DMS153 (cell line): ENCODE measurements at places on chromosomes 12 and 14.

GRCh38 chr12:57632073-57632957 is 686 bp downstream of the B4GALNT1 start:
- no peak for DNase-seq

DNA sequence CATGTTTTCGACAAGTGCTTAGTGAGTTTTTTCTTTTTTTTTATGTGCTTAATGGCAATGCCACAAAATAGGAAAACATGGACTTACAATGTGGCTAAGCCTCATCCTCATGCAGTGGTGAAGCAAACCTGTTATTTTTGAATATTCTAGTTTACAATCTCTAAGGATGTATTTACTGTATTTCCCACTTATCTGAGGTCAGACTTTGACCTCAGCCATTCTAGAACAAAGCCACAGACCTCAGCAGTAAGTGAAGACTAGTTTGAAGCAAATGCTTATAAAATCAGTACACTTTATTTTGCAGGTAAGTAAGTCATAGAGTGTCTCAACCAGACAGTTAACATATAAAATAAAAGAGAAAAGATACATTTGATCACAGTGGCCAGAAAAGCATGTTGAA is 130.1 kb downstream of the CCDC91 start:
- DNase-seq = no peak

DNA sequence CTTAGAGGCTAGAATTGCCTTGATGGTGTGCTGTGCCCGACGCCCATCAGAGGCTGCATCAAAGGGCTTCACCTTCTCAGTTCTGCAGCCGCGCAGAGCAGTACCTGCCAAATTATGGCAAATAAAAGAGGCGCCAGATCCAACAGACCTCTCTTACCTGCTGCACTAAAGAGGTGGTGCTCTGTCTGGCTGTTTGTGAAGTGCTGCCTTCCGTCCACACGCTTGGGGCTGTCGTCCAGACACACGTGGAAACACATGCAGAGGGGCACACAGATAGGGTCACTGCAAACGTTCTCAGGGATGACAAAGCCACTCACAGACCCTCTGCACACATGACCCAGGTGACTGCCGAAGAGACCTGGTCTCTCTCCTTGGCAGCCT is 617.5 kb downstream of the VRK1 start:
- DNase-seq = no peak

GRCh38 chr12:4153343-4153892 is 120.1 kb upstream of the CCND2 start:
- DNase-seq = no peak

- no peak for DNase-seq
Observed at GRCh38 chr14:72454388-72455160, 439.3 kb downstream of the DPF3 start.

DNA sequence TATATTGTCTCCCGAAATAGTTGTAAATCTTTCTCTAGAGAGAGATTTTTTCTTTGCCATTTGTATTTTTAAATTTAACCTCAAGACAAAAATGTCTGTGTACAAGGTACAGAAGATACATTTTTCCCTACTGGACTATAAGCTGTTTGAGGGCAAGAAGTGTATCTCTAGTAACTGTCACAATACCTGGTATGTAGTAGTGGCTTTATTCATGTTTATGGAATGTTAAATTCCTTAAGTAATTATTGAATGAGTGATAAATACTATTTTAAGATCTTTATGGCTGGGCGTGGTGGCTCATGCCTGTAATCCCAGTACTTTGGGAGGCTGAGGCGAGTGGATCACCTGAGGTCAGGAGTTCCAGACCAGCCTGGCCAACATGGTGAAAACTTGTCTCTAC is 24.4 kb upstream of the CDK17 start:
- no peak for DNase-seq

DNA sequence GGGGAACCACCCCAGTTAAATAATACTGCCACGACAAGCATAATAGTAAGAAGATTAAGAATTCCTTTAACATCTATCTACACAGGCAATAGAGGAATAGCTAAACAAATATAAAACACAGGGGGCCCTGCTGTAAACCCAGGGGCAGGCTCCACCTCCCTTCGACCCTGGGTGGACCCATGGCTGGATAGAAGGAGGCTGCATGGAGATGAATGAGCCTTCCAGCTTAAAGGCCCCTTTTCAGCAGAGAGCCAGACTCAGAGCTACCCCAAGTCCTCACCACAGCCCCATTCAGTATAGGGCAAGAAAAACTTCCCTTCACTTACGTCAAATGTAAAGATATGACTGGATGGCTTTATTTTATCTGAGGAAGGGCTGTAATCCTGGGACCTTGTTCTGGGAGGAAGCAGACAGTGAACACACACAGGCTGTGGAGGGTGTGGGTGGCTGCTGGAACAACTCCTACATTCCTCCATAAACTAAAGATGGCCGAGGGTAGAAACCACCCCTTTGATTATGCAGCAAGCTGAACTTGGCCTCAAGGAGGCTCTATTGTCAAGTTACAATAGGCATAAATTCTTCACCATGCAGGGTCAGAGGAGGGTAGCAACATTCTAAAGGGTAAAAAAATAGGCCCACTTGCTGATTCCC is 30.4 kb downstream of the NUAK1 start:
- DNase-seq = no peak
